ENCODE measurements at places on chromosomes 6 and 20. TPM values are rescaled to one million over a fixed set of nuclear protein-coding genes. Genes with fewer than 3 reads are reported as not detected.

Gene F13A1
- not detected for total RNA-seq

Gene SCUBE3
- not detected for total RNA-seq

Gene ADGRF4
- not detected for total RNA-seq

Gene FNDC1
- total RNA-seq, result not detected

Gene KIAA1755
- not detected for total RNA-seq

Gene FERMT1
- total RNA-seq, result 0.32 TPM

Gene FILIP1
- not detected for total RNA-seq

GRCh38 chr6:111674883-111675282, 69.2 kb upstream of the TRAF3IP2 start:
- no peak for DNase-seq
- no peak overlapping the region for H3K4me3 ChIP-seq
- H3K27ac ChIP-seq, result peak overlapping the region; percentile 43
- H3K27me3 ChIP-seq, result no peaks in the 10 kb centered on the region

DNA sequence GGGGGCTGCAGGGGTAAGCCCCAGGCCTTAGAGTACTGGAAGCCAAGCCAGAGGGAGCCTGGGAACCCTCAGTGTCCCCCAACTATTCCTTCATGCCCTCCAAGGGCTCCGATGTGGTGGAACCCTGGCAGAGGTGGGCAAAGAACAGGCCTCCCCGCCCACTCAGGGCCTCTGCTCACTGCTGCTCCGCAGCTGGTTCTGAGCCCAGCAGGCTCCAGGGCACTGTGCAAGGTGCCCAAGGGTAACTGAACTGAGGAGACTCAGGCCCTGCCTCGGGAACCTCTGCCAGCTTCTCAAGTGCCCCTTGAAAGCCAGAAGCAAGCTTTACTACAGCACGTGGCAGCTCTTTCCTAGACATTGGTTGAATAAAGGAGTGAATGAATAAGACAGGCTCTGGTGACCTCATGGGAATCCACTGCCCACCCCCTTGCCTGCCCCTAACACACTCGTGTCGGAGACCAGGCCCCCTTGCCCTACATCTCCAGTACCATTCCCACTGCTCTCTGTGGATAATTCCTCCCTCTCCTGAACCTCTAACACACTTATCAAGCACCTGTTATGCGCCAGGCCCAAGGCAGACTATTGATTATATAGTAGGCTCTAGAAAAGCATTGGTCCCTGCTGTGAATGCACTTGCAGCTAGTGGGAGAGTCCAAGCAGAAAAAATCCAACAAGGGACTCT, 55.0 kb downstream of the TOX2 start:
- H3K27me3 ChIP-seq, result peaks cover 9% of the 10 kb centered on the region
- H3K4me1 ChIP-seq, result peaks cover 11% of the 10 kb centered on the region
- no peaks in the 10 kb centered on the region for H3K36me3 ChIP-seq
- H3K4me3 ChIP-seq, result no peak overlapping the region
- no peak overlapping the region for H3K27ac ChIP-seq

DNA sequence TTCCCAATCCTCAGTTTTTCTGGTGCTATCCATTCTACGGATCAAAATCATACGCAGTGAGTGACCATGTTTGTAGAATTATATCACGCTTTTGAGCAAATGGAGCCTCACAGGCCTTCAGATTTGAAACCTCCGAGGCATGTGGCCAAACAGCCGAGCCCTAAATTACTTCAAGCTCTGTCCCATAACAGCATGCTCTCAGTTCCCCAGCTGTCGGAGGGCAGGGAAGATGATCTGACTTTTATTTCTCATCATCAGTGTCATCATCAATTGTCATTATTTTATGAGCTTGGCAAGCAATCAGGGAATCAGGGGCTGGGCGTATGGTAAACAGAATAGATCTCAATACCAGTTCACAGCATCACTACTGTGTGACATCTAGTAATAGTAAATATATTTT, 73.2 kb downstream of the PSMG4 start:
- no peak overlapping the region for H3K27ac ChIP-seq
- DNase-seq, result no peak

DNA sequence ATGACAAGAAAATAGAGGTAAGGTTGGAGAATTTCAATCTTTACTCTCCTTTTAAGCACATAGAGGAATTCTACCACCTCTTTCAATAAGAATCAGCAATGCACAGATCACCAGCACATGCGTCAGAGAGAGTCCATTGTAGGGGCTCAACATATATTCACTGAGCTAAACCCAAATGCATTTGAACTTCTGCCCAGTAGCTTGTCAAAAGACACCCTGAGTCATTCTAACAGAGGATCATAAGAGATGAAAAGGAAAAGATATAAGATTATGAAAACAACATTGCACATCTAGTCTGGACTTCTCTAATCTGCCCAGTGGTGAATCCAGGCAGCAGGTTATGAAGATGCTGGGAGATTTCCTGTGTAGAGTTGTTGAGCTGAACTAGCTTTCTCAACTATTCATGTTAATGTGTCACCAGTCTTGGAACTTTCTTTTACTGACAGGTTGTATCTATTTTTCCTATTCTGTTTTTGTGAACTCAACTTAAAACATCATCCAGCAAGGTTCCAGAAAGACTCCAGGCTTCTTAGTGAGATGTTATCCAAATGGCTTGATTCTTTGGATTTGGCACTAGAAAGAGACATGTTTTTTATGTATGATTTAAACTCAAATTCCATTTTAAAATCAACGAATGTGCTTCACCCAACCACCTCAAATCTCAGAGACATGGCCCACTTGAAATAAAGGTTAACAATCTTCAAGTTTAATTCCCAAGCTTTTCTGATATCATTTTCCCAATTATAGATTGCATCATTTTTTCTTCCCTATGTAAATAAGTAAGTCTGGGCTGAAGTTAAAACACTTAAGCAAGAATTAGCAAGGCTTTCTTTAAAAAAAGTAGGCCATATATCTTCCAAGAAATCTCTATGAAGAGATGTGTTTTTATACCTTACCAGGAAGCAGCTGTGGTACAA, 89.3 kb downstream of the TSHZ2 start:
- peaks cover 18% of the 10 kb centered on the region for H3K4me1 ChIP-seq
- no peak for DNase-seq
- H3K36me3 ChIP-seq, result no peaks in the 10 kb centered on the region

DNA sequence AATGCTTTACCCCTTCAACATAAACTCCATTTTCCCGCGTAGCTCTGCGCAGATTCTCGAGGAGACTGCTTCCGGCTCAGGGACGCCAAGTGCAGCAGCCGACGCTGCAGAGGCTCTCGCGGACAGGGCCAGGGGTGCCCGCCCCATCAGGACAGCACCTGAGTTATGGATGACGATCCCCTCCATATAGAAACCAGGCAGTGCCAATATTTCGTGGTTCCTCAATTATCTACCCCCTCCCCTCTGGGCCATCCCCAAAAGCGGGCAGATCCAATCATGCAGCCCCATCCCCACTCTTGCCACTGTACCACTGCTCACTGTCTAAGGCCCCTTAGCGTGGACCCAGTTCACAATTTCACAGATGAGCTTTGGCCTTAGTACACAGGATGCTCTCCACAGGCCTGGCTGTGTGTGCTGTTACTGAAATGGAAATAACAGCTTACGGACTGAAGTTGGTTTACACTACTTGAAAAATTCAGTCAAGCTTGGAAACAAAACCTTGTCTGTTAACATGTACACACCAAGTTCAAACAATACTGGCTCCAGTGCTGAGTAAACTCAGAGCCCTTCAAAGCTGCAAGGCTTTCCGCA, 74.5 kb downstream of the DACT2 start:
- H3K27ac ChIP-seq, result no peak overlapping the region
- no peaks in the 10 kb centered on the region for H3K27me3 ChIP-seq
- H3K36me3 ChIP-seq, result no peaks in the 10 kb centered on the region
- no peak overlapping the region for H3K4me3 ChIP-seq

- DNase-seq, result no peak
- no peak overlapping the region for H3K4me3 ChIP-seq
- H3K36me3 ChIP-seq, result peaks cover 17% of the 10 kb centered on the region
- no peaks in the 10 kb centered on the region for H3K27me3 ChIP-seq
- H3K4me1 ChIP-seq, result peaks cover 21% of the 10 kb centered on the region
These were observed 24.3 kb downstream of the SNX14 start for GRCh38 chr6:85569323-85569722.

- H3K36me3 ChIP-seq, result peaks cover 2% of the 10 kb centered on the region
- peaks cover 6% of the 10 kb centered on the region for H3K27me3 ChIP-seq
- H3K4me3 ChIP-seq, result no peak overlapping the region
- no peak for DNase-seq
- H3K27ac ChIP-seq, result no peak overlapping the region
- peaks cover 1% of the 10 kb centered on the region for H3K4me1 ChIP-seq
These were observed 94.5 kb upstream of the LRFN2 start for GRCh38 chr6:40681622-40682021.

DNA sequence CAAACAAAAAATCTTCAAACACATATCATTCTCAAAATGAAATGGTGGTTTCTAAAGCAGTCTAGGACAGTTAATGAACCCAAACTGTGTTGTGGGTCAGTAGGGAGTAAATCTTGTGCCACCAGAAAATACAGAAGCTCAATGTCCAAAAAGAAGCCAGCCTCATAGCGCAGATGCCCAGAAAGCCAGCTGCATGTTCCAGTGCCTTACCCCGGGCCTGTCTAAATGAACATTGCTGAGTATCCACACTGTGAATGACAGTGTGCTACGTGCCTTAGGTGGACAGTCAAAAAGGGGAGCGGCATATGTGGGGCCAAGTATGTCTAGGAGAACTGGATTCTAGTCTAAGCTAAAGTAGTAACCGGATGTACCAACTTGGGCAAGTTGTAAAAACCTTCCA, 10.9 kb downstream of the FYN start:
- peaks cover 64% of the 10 kb centered on the region for H3K36me3 ChIP-seq

DNA sequence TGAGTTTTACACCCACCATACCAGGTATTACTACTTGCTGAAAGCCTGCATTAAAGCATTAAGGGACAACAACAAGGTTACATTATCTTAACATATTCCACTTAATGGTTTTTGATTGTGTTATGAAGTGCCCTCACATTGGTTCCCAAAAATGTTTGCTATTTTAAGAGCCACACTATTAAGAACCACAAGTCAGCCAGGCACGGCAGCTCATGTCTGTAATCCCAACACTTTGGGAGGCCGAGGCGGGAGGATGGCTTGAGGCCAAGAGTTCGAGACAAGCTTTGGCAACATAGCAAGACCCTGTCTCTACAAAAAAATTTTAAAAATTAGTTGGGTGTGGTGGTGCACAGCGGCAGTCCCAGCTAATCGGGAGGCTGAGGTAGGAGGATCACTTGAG, 28.2 kb downstream of the ATXN1 start:
- H3K4me1 ChIP-seq, result peaks cover 55% of the 10 kb centered on the region
- H3K4me3 ChIP-seq, result no peak overlapping the region
- DNase-seq, result no peak
- peak overlapping the region; percentile 34 for H3K27ac ChIP-seq

GRCh38 chr20:5586720-5587119, 163.5 kb upstream of the SHLD1 start:
- no peak for DNase-seq
- H3K36me3 ChIP-seq, result peaks cover 11% of the 10 kb centered on the region
- no peak overlapping the region for H3K4me3 ChIP-seq
- H3K4me1 ChIP-seq, result peaks cover 33% of the 10 kb centered on the region
- H3K27ac ChIP-seq, result peak overlapping the region; percentile 10

Data from activated naive CD8-positive, alpha-beta T cell treated with anti-CD3 and anti-CD28 coated beads for 36 hours (primary cell).